ENCODE measurements at places on chromosomes 1 and 21.

- DNase-seq: no peak
These were observed at the start of gene OLIG2 for GRCh38 chr21:33025489-33026442. TSS of gene OLIG2 (plus strand) at chr21:33025935. CDS start at chr21:33026863, 928 bp downstream.

DNA sequence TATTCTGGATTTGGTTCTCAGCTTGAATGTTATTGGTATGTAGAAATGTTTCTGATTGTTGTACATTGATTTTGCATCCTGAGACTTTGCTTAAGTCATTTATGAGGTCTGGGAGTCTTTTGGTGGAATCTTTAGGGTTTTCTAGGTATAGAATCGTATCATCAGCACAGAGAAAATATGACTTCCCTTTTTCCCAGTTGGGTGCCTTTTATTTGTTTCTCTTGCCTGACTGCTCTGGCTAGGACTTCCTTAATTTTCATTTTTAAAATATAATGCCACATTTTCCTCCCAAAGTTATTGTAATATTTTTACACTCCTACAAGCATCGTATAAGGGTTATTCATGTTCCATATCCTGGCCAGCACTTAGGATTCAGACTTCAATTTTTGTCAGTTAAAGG is 111.1 kb downstream of the FNBP1L start:
- DNase-seq: no peak

GRCh38 chr1:94646141-94646643 is 104.6 kb upstream of the F3 start:
- DNase-seq: no peak

DNA sequence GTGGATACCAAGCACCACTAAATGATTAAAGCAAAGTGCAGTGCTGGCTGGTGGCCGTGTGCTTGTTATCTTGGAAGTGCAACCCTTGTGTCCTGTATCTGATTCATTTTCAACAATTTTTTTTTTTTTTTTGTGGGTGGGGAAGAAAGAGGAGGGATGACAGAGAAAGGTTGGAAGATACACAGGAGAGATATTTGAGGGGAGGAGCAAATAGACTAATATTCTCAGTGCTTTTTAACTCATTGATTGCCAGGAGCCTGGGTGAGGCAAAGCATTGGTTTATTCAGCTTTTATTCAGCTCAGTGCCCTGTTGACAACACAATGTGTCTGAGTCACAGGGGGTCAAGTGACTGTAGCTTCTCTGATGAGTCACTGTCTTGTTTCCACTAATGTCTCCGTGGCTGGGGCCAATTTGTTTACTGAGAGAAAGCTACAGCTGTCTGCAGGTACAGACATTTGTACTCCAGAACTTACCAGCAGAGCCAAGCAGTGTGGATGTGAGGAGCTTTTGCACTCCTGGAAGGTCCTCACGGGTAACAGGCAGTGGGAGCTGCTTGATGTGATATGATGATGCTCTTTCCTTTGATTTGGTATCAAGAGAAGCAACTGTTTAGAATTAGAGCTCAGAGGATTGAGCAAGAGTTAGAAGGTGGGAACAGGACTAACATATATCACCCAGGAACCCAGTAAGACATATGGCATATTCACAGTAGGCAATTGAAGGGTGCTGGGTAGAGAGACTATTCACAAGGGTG is 23.6 kb upstream of the DNM3 start:
- peak; percentile 67 for DNase-seq

DNA sequence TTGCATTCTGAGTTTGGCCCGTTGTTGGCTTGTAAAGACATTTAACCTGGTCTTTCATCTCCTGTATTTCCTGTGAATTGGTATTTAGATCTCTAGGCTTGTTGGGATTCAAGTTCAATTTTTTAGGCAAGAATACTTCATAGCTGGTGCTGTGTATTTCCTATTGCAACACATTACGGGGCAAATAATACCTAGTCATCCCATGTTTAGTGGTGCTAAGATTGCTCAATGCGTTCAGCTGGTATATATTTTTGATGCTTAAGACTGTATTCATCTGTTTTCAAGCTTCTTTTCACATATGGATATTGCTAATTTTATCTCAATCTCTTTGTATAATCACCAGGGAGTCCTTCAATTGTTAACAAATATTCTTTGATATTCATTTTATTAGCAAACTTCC is 87.5 kb upstream of the ZBTB18 start:
- no peak for DNase-seq

- no peak for DNase-seq
These were observed 21.5 kb downstream of the DPH5 start for GRCh38 chr1:101004061-101004460.

DNA sequence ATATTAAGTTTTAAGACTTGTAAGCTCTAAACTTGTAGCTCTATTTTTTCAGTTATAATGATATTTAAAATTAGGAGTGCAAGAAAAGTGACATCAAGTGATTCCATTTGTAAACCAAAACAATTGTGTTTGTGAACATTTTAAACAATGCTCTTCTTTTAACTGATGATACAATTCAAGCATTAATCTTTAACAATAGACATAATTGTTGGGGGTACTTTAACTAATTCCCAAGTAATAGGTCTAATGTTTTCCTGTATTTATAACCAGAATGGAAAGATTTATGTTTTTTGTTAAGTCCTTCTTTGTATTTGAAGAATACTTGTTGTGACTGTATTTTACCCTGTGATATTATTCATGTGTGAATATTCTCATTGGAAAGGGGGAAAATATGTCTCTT is 6.8 kb downstream of the ATG4C start:
- DNase-seq: no peak

GRCh38 chr1:218332416-218332815 is 12.7 kb upstream of the TGFB2 start:
- no peak for DNase-seq

- DNase-seq: no peak
These were observed 6.3 kb upstream of the FOXD2 start for GRCh38 chr1:47431534-47431933.

All from stimulated activated effector memory CD8-positive, alpha-beta T cell treated with anti-CD3 and anti-CD28 coated beads, Interleukin-12 subunit alpha, Interleukin-12 subunit beta, amount 100 ng/mL, for 72 hours (primary cell).